Pons (tissue), 1 donor: ENCODE measurements at places on chromosomes 2 and 18.

DNA sequence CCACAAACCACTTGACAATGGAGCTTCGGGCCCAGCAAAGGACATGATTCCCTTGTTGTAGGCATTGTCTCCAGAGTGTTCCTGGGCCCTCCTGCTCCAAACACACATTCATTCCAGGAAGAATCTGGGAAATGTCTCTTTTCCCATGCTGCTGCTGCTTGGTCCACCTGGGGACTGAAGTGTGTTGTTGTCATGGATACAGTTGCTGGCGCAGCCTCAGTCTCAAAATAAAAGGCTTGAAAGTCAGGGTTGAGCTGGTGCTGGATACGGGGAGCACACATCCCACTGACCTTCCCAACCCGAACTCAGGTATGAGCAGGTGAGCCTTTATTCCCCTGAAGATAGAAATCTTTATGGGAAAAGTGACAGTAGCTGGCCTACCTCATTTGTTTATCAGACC is 30.6 kb upstream of the SPP2 start:
- DNase-seq = no peak

- DNase-seq = peak; percentile 78
Observed at GRCh38 chr2:84302513-84303412, 156.3 kb downstream of the SUCLG1 start.

GRCh38 chr2:66523377-66523969 is 88.5 kb downstream of the MEIS1 start:
- no peak for DNase-seq

DNA sequence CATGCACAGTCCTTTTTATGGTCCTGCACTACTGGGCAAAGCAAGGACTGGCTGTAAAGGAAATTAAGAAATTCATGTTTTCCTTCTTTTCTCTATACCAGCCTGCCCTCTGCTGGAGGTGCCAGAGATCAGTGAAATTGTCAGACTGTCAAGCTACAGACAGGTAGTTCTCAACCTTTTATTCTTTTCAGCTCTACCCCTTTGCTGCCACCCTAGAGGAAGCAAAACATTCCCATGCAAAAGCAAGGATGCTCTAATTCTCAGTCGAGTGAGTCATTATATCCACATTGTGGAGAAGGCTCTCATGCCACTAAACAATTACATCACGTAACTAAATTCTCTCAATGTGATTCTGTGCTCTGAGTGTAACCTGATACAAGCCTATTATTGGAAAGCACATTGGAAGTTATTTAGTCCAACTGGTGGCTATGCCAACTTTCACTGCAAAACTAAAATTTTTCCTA is 25.0 kb upstream of the RAPGEF4 start:
- DNase-seq = peak; percentile 39

GRCh38 chr2:86788881-86789686 is 1.6 kb downstream of the CD8A start:
- no peak for DNase-seq

DNA sequence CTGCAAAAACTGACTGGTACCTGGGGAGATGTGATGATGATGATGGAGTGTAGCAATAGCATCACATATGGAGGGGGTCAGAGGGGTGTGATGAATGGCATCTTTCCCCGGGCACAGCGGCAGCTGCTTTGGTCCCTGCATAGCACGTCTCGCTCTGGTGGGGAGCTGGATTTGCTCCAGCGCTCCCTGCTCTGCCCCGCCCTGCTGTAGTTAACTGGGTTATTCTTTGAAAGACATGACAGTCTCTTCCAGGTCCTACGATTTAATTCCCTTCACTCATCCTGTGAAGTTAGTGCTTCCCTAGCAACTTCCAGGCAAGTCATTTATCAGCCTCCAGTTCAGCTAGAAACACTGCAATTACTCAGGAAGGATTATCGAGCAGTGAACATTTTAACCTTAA is 463.1 kb downstream of the TSN start:
- DNase-seq = no peak

DNA sequence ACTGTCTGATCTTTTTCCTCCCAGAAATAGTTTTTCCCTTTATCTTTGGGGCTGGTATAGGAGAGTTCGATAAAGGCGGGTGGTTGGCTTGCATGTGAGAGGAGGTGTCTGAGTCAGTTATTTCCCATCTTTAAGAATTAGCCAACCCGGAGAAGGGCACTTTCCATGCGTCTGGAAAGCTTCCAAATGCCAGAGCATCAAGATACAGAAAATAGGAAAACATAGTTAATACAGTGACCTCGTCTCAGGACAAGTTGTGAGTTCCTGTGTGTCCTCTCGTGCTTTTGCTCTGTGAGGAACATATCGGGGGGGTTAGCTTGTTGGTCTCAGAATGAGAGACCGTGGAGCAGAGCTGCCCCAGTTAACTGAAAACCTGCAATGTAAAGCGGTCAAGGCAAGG is 18.7 kb upstream of the PUM2 start:
- no peak for DNase-seq

DNA sequence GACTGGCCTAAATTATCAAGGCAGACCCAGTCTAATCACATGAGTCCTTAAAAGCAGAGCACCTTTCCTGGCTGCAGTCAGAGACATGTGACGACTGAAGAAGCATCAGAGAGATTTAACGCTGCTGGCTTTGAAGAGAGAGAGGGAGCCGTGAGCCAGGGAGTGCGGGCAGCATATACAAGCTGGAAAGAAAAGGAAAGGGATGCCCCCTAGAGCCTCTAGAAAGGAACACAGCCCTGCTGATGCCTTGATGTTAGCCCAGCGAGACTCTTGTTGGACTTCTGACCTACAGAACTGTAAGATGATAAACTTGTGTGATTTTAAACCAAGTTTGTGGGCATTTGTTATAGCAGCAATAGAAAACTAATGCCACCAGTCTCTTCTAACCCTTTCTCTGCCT is 58.1 kb downstream of the HEATR5B start:
- no peak for DNase-seq

GRCh38 chr2:192901446-192901845 is 706.7 kb upstream of the TMEFF2 start:
- DNase-seq = no peak

DNA sequence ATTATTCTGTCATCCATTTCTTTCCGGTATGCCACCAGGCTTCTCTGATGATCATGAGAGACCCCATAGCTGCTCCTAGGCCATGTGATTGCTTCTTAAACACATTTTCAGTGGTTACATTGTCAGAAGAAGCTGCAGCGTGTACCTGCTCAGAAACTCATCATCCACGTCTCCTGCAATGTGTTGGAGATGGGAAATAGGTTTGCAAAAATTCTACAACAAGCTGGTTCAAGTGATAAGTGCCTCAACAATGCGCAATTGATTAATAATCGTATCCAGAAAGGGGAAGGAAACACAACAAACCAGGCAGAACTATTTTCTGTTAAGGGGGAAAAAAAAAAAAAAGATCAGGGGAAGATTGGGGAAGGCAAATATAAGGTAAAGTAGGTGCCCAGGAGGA is 75.7 kb upstream of the THUMPD2 start:
- DNase-seq = no peak

DNA sequence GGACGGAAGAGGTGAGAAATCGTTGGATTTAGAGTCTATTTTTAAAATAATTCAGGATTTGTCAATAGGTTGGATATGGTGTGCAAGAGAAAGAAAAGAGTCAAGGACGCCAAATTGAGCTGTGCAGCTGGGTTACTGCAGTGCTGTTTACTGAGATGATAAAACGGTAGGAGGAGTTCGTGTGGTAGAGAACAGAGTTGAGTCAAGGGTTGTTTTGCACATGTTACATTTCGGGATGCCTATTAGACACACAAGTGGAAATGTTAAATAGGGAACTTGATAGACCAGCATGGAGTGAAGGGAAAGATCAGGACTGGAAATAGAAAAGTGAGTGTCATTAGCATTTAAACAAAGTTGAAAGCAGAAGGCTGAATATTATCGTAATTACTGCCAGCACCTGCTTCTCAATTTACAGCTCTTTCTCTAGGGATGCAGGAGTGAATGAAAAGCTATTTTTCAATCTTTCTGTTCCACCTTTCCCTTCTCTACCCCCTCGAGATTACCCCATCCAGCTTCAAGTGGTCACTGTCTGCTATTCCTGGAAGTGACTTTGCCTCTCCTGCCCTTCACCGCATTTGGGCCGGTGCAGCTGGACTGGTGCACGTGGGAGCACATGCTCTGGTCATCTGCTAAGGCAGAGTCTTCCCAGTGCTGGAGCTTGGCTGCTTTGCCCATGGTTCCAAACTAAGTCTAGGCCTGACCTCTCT is 30.3 kb downstream of the GPR75 start:
- DNase-seq = no peak

DNA sequence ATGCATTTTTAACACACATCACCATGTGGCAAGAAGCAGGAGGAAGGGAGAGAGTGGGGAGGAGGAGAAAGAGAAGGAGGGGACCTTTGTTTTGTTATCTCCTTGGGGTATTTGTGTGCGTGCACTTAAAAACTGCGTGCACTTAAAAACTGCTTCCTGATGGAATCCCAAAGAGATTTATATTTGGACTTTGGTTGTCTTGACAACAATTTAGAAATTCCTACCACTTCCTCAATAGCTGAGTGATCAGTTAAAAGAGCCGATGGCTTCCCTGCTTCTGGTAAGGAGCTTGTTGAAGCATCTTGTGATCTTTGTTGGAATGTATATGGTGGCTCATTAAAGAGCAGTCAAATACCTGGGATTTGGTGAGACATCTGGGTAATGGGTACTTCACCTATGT is 4.5 kb downstream of the RAB31 start:
- DNase-seq = no peak

- DNase-seq = no peak
Observed at GRCh38 chr2:127641846-127642507, 4.0 kb upstream of the GPR17 start.

- DNase-seq = peak; percentile 70
Observed at GRCh38 chr18:30358555-30358954, 684.0 kb downstream of the DSC3 start.

- no peak for DNase-seq
Observed at GRCh38 chr2:230343747-230344146, 16.8 kb downstream of the SP140L start.

- DNase-seq = no peak
Observed at GRCh38 chr2:191001624-191002023, 12.3 kb downstream of the STAT1 start.

- DNase-seq = no peak
Observed at GRCh38 chr18:23442958-23443357, 10.1 kb upstream of the RIOK3 start.

DNA sequence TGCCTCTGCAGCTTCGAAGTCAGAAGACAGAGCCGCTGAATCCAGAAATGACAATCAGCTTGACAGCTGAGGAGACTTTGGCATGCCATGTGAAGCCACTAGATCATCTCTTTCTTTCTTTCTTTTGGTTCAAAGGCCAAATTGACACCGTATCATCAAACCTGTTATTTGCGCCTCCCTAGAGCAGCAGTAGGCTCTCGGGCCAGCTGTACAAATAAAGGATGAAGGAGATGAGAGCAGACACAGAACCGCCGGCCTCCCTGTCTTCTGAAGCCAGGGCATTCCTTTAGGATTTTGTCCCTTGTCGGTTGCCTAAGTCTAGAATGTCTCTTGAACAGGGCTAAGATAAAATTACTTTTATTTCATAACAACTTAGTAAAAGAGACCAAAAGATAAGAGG is 36.8 kb downstream of the COL4A4 start:
- DNase-seq = no peak

DNA sequence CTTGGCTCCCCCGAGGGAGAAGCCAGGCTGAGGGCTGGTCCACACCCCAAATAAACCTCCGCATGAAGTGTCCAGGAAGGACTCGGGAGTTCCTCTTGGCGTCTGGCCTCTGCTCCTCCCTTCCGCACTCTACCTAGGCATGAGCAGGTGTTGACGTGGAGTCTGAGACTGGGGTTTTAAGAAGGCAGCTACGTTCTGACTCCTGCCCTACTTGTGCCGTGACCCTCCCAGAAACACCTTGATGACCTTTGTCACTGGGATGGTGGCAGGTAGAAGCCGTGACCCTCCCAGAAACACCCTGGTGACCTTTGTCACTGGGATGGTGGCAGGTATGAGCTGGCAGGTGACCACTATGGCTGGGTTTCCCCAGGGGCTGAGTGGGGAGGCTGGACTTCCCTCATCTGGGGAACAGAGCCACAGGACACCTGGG is 54.8 kb downstream of the HS6ST1 start:
- no peak for DNase-seq

- peak; percentile 81 for DNase-seq
Observed at GRCh38 chr18:21194871-21195771, 46.9 kb upstream of the GREB1L start.

DNA sequence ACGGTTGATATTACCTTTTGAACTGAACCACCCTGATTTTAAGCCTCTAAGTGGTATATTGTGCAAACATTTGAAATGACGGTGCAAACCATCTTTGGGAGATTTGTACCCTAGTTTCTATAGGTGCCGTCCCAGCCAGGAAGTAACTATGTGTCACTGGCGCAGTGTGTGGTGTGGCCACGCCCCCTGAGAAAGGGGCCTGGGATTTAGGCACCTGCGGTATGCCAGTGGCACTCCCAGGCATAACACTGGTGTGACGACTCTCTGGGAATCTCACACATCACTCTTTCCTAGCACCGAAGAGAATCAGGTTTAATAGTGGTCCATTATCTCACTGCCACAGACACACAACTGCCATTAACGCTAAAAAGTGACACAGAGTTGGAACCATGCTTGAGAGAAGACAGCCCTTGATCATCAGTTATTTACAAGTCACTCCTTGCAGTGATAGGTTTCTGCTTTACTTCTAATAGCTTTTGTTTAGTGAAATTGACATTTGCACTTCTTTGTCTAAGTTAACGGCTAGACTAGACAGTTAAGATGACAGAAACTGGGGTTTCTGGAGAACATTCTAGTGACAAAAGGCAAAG is 11.1 kb downstream of the AQP4 start:
- DNase-seq = no peak

DNA sequence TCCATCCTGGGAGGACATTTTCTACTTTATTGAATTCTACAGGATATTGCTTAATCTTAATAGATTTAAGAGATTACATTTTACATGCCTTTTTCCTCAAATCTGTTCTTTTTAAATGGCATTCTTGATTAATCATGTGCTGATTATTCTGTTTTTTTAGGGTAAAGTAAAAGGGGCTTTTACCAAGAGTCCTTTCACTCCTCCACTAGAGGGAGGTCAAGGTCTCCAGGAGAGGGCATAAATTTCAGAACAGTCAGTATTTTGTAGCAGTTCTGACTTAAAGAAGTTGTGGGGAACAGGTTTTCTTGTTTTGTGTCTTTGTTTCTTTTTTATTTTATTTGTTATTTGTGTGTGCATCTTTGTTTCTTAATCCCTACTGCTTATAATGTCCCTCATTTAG is 25.4 kb downstream of the WDR75 start:
- DNase-seq = peak; percentile 15

DNA sequence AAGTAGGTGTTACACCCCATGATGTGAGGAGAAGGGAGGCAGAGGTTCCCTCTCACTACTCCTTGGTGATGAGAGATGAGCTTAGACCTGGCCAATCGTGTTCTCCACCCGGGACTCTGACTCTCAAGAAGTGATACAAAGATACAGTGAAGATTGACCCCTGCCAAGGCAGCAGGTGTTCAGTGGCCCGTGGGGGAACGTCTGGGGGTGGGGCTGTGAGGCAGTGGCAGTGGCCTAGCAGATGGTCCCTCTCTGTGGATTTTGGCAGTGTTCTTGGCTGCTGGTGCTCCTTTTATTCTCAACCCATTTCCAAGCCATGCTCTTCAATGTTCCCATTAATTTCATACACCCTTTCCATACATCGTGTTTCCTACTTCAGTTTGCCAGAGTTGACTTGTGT is 120.4 kb upstream of the NEDD4L start:
- no peak for DNase-seq
